ENCODE measurements at places on chromosomes 3 and 15. TPM values are rescaled to one million over a fixed set of nuclear protein-coding genes. Genes with fewer than 3 reads are reported as not detected.

Gene BCL6
- 8.9 TPM for total RNA-seq

Gene JAGN1
- total RNA-seq = 56.0 TPM

Gene NSUN3
- 11.0 TPM for total RNA-seq

Gene TMEM40
- total RNA-seq = 7.9 TPM

Gene SH3GL3
- total RNA-seq = 1.0 TPM

Gene GP9
- total RNA-seq = not detected

Gene EPB42
- total RNA-seq = not detected

Gene UBA7
- 6.3 TPM for total RNA-seq

Gene KATNBL1
- total RNA-seq = 39.1 TPM

Gene PIF1
- 2.3 TPM for total RNA-seq

Gene CHRM5
- total RNA-seq = not detected

Gene GOLGA6D
- not detected for total RNA-seq

Gene FAH
- total RNA-seq = 26.9 TPM

Gene GOLGA8G
- not detected for total RNA-seq

Gene SAMD7
- not detected for total RNA-seq

Gene CEP152
- total RNA-seq = 2.5 TPM

Gene NPAP1
- not detected for total RNA-seq

Gene EPHA3
- 0.04 TPM for total RNA-seq

Gene HYKK
- 3.9 TPM for total RNA-seq

Gene MAP6D1
- total RNA-seq = 3.3 TPM

Gene PRTG
- 7.9 TPM for total RNA-seq

All from kidney epithelial cell (primary cell).